ENCODE measurements at places on chromosomes 16 and 17.

DNA sequence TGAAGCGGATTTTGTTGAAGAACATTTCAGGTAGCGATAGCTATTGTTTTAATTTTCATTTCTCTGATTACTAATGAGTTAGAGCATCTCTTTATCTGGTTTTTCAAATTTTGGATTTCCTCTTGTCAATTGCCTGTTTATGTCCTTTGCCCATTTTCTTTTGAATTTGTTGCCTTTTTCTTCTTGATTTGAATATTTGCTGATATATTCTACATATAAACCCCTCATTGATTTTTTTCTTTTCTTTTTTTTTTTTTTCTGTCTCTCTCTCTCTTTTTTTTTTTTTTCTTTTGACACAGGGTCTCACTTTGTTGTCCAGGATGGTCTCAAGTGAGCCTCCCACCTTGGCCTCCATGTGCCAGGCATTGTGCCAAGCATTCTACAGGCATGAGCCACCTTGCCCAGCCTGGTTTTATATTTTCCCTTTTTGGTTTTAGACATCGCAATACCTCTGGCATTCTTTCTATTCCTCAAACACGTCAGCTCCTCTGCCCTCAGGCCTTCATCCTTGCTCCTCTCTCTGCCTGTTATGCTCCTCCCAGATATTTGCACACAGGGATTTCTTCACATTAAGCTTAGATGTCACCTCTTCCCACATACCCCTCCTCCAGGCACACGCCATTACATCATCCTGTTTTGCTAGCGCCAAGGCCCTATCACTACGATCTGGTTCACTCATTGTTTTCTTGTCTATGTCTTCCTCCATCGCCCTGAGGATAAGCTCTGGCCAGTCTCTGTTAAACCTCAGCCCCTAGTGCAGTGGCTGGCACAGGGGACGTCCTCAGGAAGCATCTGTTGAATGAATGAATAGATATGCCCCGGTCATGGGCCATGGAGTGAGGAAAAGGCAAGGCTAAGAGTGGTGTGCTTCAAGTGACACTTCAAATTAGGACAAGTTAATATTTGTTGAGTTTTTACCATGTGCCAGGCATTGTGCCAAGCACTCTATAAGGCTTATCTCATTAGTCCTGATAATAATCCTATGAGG is 8.6 kb downstream of the SARM1 start:
- DNase-seq = no peak

- no peak for DNase-seq
Measured at GRCh38 chr16:75225678-75226515, 7.1 kb downstream of the CTRB1 start.

DNA sequence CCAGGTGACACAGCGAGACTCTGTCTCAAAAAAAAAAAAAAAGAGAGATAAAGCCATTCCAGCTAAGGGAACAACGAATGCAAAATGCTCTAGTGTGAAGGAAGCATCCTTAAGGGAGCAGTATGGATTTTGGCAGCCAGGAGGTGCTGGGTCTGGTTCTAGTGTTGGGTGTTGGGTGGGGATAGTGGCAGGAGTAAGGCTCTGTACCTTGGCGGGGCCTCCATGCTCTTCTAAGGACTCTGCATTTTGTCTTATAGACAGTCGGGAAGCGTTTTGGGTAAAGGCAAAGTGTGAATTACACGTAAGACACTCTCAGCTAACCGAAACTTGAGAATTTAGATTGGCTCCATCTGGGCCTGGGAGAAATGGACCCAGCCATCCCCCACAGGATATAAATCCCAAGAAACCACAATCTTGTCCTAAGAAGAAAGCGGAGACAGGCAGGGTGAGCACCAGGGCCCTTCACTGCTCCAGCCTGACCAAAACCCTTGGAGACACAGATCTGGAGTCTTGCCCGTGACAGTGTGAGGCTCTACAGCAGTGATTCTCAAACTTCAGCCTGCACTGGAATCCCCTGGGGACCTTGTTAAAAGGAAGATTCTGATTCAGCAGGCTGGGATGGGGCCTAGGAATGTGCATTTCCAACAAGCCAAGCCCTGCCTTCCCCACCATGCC is 33.1 kb upstream of the PHB1 start:
- no peak for DNase-seq

DNA sequence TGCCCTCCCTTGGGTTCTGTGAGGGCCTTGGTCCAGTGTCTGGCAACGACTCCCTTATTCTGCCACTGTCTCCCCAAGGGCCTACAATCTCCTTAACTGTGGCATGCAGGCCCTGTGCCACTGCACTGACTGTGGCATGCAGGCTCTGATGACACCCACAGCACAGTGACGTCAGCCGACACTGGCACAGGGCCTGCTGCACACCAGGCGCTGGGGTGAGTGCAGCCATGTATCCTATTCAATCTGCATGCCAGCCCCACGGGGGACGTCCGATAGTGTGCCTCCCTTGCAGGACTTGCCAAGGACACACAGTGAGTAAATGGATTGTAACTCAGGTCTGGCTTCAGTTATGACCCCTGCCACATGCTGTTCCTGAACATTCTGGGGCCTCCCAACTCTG is 39.8 kb upstream of the RASD1 start:
- no peak for DNase-seq

DNA sequence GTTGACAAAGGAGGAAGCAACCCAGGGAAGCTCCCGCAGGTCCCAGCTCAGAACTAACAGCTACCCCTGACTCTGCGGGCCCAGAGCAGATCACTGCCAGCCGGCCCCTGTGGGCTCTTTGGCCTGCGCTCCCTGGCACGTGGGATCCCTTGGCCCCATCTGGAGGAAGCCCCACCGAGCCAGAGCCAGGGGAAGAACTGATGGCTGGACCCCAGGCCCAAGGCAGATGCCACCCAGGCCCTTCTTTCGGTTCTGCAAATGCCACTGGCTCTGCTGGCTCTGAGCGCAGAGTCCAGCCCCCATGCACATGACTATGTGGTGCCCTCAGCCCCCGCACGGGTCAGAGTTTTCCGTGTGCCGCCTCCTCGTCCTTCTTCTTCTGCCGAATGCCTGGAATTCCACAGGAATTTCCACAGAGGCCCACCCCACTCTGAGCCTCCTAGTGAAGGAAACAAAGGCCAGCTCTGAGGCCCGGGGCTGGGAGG is 35.8 kb upstream of the SNN start:
- no peak for DNase-seq

DNA sequence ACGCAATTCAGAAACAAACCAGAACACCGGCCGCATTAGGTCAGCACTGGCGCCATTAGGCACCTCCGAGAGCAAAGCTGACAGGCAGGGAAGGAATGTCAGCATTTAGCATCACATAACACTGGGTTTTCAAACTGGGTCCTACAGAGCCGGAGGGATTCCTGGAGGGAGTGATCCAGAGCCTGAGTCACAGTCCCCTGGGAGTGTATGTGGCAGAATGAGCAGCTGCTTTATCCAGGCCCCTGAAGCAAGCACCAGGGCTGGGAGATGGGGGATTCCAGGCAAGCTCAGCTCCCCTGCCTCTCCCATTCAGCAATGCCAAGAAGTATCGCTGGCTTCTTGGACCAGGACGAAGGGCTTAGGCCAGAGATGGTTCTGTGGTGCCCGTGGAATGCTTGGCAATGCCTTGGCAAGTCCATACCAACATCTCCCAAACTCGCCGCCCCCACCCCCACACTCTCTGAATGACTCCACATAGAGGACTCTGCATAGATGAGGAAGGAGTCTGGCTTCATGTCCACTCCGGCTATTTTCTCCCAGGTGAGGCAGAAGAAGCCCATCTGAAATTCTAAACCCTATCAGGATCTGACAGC is 20.4 kb downstream of the GAS7 start:
- DNase-seq = no peak

GRCh38 chr16:88348377-88349152 is 34.2 kb upstream of the ZNF469 start:
- no peak for DNase-seq

GRCh38 chr16:4904108-4904941 is 32.6 kb downstream of the PPL start:
- DNase-seq = no peak

GRCh38 chr16:58105631-58106030 is 23.6 kb downstream of the CFAP20 start:
- DNase-seq = no peak

DNA sequence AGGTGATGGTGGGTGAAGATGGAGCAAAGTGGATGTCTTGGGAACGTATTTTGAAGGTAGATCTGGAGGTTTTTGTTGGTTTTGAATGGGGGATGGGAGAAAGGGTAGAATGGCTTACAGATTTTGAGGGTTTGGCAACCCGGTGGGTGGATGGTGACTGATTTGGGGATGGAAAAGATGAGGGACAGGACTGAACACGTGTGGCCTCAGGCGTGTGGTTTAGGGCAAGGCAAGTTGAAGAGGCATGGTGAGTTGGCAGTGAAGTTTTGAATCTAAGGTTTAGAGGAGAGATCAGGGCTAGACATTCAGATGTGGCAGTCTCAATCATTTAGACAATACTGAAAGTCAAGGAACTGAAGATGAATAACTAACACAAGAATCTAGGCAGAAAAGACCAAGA is 5.0 kb upstream of the DCTPP1 start:
- no peak for DNase-seq

DNA sequence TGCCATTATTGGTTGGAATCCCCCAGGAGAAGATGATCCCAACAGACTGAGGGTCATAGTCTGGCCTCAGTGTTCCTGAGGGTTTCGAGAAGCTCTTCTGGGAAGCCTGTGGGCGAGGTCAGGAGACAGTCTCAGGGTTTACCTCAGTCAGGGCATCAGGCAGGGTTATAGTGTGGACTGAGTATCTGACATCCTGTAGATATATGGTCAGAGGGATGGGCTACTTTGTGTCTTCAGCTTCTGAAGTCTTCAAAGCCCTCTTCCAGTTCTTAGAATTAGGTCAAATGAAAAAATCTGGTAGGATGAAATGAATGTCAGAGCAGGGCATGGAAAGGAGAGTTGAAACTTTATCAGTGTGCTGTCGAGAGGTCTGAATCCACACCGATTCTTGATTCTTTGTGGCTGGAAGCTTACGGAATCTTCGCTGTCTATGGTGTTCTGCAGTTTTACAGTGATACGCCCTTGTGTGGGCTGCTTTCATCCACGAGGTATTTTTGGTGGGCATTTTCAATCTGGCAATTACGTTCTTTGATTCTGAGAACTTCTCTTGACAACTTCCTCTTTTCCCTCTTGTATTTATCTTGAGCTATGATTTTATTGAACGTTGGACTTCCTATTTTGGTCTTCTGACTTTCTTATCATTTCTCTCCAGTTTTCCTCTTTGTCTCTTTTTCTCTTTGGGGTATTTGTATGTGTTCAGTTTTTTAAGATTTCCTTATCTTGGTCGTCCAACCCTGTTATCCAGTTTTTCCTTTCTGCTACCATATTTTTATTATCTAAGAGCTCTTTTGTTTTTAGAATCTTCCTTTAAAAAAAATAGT is 30.4 kb downstream of the BPTF start:
- DNase-seq = no peak

GRCh38 chr17:19263641-19264051 is 26.5 kb downstream of the EPN2 start:
- DNase-seq = no peak

DNA sequence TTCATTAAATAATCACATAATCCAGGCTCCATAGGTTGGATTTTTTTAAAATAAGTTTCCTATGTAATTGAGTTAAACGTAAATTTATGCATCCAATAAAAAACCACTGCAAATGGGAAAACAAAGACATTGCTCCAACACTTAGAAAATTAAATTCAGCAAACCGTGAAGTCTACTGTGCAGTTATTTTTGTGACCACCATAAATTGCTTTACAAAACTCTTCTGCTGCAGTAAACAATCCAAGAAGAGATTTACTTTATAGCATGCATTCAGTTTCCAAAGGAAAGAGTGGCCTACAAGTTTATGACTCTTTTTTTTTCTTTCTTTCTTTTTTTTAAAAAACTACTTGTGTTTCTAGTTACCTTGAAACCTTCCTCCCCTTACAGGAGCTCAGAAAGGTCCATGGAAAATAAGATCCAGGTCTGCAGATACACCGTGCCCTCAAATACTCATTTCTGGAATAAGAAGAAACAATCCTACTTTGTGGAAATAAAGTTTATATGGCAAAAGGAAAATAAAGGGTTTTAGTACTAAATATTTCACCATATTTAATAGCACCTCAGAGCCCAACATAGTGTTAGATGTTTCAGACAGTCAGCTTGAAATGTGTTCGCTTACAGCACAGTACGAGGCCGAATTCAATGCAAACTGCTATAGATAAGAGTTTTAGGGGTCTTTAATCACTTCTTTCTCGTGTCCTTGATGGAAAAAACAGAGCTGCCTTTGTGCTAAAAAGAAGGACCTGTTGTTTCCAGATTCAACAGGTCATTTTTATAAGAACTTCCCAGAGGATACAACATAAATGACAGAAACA is 3.2 kb downstream of the HS3ST3A1 start:
- no peak for DNase-seq

DNA sequence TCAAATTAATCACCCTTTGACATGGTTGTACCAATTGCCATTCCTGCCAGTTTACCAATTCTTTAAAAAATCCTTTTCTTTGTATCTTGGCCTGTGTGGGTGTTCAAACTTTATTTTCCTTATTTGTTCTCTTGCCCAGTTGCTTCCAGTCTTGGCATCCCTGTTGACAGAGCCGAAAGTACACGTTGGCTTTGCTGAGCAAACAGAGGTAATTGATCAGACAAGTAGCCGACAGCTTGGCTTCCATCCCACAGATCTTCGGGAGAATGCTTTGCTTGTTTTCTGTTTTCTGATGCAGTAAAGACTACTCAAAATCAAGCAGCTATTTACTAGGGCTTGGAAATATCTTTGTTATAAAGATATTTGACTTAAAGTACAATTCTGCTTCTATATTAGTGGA is 506.8 kb upstream of the SALL1 start:
- DNase-seq = no peak

DNA sequence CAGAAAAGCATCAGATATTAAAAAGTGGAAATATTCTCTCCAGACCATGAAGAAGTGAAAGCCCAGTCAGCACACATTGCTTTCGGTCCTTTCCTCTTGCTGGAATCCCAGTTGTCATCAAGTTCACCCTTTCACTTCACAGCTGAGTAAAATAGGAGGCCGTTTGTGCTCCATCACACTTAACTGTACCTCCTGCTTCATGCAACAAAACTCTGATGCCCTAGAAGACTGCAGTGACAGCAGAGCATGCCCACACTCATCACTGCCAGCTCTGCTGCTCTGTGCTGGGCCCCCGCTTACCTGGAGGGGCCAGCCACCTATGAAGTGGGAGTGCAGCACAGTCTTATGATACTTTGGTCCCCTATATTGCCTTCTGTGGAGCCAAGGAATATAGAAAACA is 62.5 kb downstream of the N4BP1 start:
- DNase-seq = no peak

Data from immature natural killer cell (primary cell).